ENCODE measurements at places on chromosomes 6 and 20.

GRCh38 chr6:107129370-107129925, 14.1 kb upstream of the BEND3 start:
- no peak for DNase-seq

- no peak for DNase-seq
Measured at GRCh38 chr6:52598123-52598823, 21.4 kb upstream of the TRAM2 start.

DNA sequence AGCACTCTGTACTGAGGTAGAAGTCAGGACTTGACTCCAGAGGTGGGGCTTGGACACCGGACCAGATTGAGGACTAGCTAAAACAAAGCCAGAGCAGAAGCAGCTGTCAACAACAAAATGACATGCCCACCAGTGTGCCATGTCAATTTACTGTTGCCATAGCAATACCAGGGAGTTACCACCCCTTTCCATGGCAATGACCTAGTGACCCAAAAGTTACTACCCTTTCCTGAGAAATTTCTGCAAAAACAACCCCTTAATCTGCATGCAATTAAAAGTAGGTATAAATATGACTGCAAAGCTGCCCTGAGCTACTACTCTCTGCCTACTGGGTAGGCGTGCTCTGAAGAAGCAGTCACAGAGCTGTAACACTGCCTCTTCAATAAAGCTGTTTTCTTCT, 21.0 kb downstream of the MAP3K5 start:
- DNase-seq = no peak

GRCh38 chr6:167030222-167031072, 31.2 kb downstream of the CEP43 start:
- no peak for DNase-seq

Measured in activated CD8-positive, alpha-beta memory T cell treated with anti-CD3 and anti-CD28 coated beads, Interleukin-2, amount 50 U/mL, for 4 hours (primary cell).